Effector memory CD8-positive, alpha-beta T cell (primary cell): ENCODE measurements at places on chromosomes 5 and 9.

GRCh38 chr5:87898574-87898973 lies 370.1 kb downstream of the TMEM161B start:
- DNase-seq, result no peak
- no peaks in the 10 kb centered on the region for H3K27me3 ChIP-seq
- no peak overlapping the region for H3K4me3 ChIP-seq
- H3K27ac ChIP-seq, result no peak overlapping the region
- H3K4me1 ChIP-seq, result no peaks in the 10 kb centered on the region

DNA sequence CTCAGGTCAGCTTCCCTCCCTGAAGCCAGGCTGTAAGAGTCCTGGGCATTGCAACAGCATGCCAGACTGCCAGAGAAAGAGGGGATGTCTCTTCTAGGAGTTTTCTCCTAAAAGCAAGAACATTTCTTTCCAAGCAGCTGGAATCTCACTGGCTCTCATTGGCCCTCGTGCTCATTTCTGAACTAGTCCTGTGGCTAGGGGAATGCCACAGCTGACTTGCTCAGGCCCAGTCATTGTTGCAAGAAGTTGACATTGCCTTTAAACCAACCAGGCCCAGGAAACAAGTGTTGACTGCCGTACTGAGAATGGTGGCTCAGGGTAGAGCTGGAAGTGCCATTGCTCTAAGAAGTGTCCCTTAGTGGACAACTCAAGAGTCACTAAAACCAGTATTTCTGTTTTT lies 15.0 kb upstream of the CEP120 start:
- DNase-seq, result no peak
- peaks cover 5% of the 10 kb centered on the region for H3K4me1 ChIP-seq
- no peak overlapping the region for H3K4me3 ChIP-seq
- no peak overlapping the region for H3K27ac ChIP-seq
- H3K27me3 ChIP-seq, result peaks cover 4% of the 10 kb centered on the region
- no peaks in the 10 kb centered on the region for H3K36me3 ChIP-seq

GRCh38 chr5:68087866-68088265 lies 127.7 kb upstream of the PIK3R1 start:
- H3K36me3 ChIP-seq, result no peaks in the 10 kb centered on the region
- DNase-seq, result no peak
- H3K4me1 ChIP-seq, result no peaks in the 10 kb centered on the region
- H3K4me3 ChIP-seq, result no peak overlapping the region
- H3K27me3 ChIP-seq, result no peaks in the 10 kb centered on the region

- no peaks in the 10 kb centered on the region for H3K36me3 ChIP-seq
- H3K27ac ChIP-seq, result no peak overlapping the region
- no peak overlapping the region for H3K4me3 ChIP-seq
- no peak for DNase-seq
- no peaks in the 10 kb centered on the region for H3K4me1 ChIP-seq
- H3K27me3 ChIP-seq, result peaks cover 13% of the 10 kb centered on the region
These were observed 83.3 kb upstream of the RETREG1 start for GRCh38 chr5:16700081-16700480.

- no peaks in the 10 kb centered on the region for H3K27me3 ChIP-seq
- DNase-seq, result no peak
- H3K4me3 ChIP-seq, result peak overlapping the region; percentile 85
- H3K27ac ChIP-seq, result peak overlapping the region; percentile 97
- peaks cover 57% of the 10 kb centered on the region for H3K4me1 ChIP-seq
- H3K36me3 ChIP-seq, result peaks cover 40% of the 10 kb centered on the region
These were observed 1.4 kb downstream of the ETF1 start for GRCh38 chr5:138541511-138542179.

DNA sequence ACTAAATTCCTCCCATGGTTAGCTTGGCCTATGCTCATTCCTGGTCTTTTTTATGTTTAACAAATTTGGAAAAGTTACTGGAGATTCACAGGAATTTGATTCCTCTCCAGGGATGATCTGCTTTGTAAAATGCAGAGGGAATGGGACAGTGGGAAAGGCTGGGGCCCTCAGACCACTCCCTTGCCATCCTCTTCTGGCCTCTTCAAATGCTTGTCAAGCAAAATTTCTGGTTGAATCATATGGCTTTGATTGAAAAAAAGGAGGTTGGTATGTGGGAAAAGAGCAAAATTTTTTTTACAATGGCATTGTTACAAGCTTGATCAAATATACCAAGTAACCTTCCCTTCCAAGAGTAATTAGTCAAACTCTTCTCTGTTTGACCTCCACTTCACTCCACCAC lies 225.1 kb downstream of the PIK3R1 start:
- H3K36me3 ChIP-seq, result no peaks in the 10 kb centered on the region
- no peak overlapping the region for H3K4me3 ChIP-seq
- H3K4me1 ChIP-seq, result peaks cover 15% of the 10 kb centered on the region
- DNase-seq, result no peak
- no peaks in the 10 kb centered on the region for H3K27me3 ChIP-seq

DNA sequence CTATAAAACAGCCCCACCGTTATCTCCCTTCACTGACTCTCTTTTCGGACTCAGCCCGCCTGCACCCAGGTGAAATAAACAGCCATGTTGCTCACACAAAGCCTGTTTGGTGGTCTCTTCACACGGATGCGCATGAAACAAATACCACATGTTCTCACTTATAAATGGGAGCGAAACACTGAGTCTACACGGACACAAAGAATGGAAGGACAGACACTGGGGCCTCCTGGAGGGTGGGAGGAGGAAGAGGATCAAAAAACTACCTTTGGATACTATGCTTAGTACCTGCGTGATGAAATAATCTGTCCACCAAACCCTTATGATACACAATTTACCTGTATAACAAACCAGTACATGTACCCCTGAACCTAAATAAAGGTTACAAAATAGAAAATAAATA lies 98.6 kb downstream of the ICE1 start:
- no peak overlapping the region for H3K4me3 ChIP-seq
- no peak overlapping the region for H3K27ac ChIP-seq
- no peak for DNase-seq
- peaks cover 21% of the 10 kb centered on the region for H3K27me3 ChIP-seq
- H3K36me3 ChIP-seq, result no peaks in the 10 kb centered on the region

GRCh38 chr9:34001298-34001697 lies 47.4 kb downstream of the UBAP2 start:
- H3K4me1 ChIP-seq, result peaks cover 2% of the 10 kb centered on the region
- peaks cover 26% of the 10 kb centered on the region for H3K36me3 ChIP-seq

GRCh38 chr5:43008363-43009153 lies 31.6 kb downstream of the ANXA2R start:
- DNase-seq, result peak; percentile 89
- peaks cover 32% of the 10 kb centered on the region for H3K4me1 ChIP-seq
- no peaks in the 10 kb centered on the region for H3K27me3 ChIP-seq
- H3K27ac ChIP-seq, result peak overlapping the region; percentile 92
- peak overlapping the region; percentile 91 for H3K4me3 ChIP-seq

DNA sequence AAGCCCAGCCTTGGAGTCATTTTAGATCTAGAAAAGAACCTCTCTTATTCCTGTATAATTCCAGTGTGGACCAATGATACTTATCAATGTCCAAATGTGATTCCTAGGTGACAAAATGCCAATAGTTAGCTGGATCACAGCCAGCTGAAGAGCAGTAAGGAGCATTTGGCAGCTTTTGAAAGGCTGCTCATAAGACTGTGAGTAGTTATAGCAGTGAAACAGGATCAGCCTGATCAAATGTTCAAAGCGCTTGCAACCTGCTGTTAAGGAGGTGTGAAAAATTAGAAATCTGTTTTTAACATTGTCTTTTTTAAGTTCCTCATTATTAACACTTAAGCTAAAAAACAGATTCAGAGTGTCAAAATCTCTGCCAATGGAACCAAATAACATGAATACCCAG lies 85.1 kb downstream of the SSBP2 start:
- no peak for DNase-seq
- peaks cover 6% of the 10 kb centered on the region for H3K4me1 ChIP-seq
- no peaks in the 10 kb centered on the region for H3K27me3 ChIP-seq
- no peak overlapping the region for H3K4me3 ChIP-seq
- no peaks in the 10 kb centered on the region for H3K36me3 ChIP-seq
- no peak overlapping the region for H3K27ac ChIP-seq

GRCh38 chr9:27563738-27564430 lies 9.4 kb downstream of the C9orf72 start:
- no peak overlapping the region for H3K27ac ChIP-seq
- H3K27me3 ChIP-seq, result no peaks in the 10 kb centered on the region
- H3K36me3 ChIP-seq, result peaks cover 15% of the 10 kb centered on the region
- peaks cover 3% of the 10 kb centered on the region for H3K4me1 ChIP-seq
- H3K4me3 ChIP-seq, result no peak overlapping the region

DNA sequence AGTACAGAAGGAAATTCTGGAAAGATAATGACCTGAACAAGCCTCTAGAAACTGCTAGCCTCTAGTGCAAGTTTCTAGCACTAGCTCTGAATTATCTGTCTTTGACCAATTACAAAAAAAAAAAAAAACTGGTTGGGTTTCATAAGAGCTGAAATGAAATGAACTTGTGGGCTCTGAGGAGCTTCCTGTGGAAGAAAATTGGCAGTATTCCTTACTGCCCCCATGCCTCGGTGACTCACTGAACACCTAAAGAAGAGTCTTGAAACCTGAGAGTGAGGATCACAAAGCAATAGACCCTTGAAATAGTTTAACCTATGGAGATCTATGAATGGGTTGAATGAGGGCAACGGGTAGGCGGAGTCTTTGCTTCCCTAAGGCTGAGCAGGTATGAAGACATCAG lies 263.6 kb upstream of the RASA1 start:
- H3K36me3 ChIP-seq, result no peaks in the 10 kb centered on the region
- DNase-seq, result no peak
- peak overlapping the region; percentile 75 for H3K27ac ChIP-seq
- peaks cover 2% of the 10 kb centered on the region for H3K4me1 ChIP-seq
- H3K27me3 ChIP-seq, result no peaks in the 10 kb centered on the region

GRCh38 chr5:148760945-148761638 lies 65.3 kb upstream of the ADRB2 start:
- DNase-seq, result no peak
- no peaks in the 10 kb centered on the region for H3K36me3 ChIP-seq
- no peak overlapping the region for H3K4me3 ChIP-seq
- peaks cover 8% of the 10 kb centered on the region for H3K4me1 ChIP-seq
- peaks cover 9% of the 10 kb centered on the region for H3K27me3 ChIP-seq

DNA sequence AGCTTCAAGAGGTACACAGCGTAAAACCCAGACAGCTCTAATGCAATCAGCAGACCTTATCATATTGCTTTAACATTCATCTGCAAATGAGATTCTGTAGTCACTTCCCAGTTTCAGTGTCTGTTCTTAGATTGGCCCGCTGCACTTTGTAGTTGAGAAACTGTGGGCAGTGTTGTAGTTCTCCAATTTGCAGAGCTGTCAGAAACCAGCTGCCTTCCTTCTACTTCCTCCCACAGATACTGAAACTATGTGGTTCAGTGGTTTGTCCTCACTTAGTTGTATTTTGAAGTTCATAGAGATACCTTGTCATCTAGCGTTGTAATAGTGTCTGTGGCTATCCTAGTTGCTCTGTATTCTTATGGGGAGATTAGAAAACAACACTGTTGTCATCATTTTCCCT lies 39.6 kb upstream of the TRIM36 start:
- peak overlapping the region; percentile 23 for H3K27ac ChIP-seq
- H3K4me1 ChIP-seq, result peaks cover 5% of the 10 kb centered on the region
- H3K4me3 ChIP-seq, result peak overlapping the region; percentile 48
- H3K27me3 ChIP-seq, result no peaks in the 10 kb centered on the region
- DNase-seq, result peak; percentile 29
- peaks cover 19% of the 10 kb centered on the region for H3K36me3 ChIP-seq
